ENCODE measurements at places on chromosomes 5 and 9. TPM values are rescaled to one million over a fixed set of nuclear protein-coding genes. Genes with fewer than 3 reads are reported as not detected.

DNA sequence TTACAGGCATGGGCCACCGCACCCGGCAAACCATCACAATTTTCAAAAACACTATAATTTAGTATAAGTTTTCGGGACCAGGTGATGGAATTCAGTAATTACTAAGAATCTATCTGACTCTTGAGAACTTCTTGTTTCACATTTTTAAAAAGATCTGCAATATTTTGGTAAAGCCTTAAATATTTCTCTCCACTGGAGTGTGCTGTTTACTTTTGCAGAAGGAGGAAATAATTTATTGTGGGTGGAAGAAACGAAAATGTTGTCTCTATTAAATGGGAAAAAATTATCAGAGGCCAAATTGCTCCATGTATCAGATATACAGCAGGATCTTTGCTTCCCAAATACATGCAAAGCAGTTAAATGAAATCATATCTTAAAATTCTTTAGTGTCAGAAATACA, 566.8 kb upstream of the CYLC2 start:
- no peak for DNase-seq

DNA sequence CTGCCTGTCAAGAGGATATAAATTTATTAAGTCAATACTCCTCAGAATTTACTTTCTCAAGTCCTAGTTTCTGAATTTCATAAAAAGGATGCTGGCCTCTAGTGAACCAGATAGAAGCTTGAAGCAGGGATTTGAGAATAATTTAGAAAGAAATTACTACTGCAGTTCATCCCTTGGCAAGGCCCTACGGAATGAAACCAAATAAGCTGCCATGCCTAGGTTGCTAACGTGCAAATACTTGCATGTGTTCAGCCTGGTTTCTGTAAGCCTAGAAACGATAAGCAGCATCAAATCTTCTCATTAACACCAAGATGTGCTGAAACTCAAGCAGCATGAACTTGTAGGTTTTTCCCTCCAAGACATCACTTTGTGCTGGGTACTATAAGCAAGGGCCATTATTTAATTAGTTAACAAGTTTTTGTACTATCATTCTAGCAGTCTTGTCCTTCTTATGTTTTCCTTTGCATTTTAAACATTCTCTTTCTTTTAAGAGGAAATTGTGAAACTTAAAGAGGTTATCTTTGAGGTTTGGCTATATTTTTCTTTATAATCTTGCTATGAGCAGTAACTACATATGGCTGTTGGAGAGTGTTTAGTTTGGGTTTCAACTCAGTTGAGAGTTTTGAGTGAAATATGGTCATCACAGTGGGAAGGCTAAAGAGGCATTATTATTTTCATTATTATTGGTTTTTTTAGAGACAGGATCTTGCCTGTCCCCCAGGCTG, 71.8 kb downstream of the ADAMTSL1 start:
- no peak for DNase-seq

- peak; percentile 14 for DNase-seq
These were observed 6.7 kb downstream of the NCBP1 start for GRCh38 chr9:97640325-97640724.

DNA sequence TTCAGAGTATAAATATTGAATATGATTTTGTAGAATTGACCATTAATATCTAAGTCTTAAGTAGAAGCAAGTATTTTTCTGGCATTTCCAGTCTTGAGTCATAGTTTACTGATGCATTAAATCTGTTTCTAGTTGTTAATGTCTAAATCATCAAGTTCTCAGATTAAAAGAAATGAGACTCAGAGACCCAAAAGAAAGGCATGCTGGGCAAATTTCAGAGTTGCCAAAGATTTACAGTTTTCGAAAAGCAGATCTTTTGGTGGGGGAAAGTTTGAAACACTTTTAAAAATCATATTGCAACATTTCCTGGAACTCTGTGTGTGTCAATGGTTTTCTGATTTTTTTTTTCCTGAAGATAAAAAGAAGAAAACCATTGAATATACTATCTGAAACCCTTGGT, 60.9 kb downstream of the ANKRD55 start:
- peak; percentile 70 for DNase-seq

GRCh38 chr9:18490641-18491370, 16.9 kb downstream of the ADAMTSL1 start:
- DNase-seq, result peak; percentile 98

- no peak for DNase-seq
These were observed 353.0 kb upstream of the KLF4 start for GRCh38 chr9:107842530-107842929.

The APBA1 gene
- total RNA-seq, result 4.3 TPM

DNA sequence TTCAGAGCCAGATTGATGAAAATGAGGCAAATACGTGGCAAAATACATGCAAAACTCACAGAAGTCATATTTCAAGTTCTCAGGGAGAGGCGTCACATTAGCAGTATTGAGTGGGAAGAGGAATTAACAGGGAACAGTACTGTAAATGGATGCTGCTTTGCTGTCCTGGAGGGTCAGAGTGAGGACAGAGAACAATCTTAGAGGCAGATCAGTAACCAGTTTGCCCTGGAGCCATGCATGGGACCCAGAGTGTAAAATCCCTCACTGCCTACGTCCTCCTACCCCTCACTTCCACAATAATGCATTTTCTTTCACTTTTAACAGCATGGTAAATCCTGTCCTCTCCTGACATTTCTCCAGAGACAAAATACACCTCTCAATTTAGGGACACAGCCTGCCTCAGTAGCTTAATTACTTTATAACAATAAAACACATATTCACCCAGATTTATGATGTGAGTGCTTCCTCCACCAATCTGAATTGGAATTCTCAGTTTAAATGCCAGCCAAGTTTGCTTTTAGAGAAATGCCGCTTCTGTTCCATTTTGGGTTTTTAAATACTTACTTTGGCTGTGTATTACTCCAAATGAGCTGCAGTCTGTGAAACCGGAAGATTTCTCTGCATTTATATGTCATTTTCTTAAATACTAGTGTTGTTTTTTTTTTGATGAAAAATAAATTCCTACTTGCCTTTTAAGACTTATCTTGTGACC, 70.0 kb downstream of the LMNB1 start:
- DNase-seq, result no peak

DNA sequence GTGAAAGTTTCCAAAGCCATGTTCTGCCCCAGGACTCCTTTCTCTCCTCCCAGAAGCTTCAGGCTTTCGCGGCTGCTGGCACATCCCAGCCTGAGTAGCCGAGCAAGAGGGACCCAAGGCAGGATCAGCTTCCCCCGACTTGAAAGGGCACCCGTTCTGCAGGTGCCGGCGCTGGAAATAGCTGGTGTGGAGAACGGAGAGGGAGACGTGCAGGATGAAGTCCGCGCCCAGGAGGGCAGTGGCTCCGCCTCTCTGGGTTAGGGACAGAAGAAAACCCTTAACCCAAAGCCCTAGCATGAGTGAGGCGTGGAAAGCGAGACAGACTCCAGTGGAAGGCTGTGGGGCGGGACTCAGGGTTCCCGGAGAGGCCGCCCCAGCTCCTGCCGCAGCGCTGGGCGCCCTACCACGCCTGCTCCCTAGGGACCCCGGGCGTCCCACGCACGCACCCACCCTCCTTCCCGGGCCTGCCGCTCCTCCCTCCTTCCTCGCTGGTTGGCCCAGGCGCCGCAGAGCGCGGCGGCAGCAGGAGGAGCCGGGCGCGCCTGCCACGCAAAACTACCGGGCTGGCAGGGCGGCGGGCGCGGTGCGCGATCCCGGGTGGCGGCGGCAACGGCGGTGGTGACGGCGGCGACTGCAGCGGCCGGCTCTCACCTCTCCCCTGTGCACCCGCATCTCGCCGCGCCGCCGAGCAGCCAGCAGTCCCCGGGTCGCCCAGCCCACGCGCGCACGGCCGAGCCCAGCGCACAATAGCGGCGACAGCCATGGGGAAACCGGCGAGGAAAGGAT, at the start of gene SLC1A1:
Gene SLC1A1, plus strand, starts transcription at position 550 of the 786 bp plus-strand sequence. Its CDS starts 212 bp downstream, at position 762.
- DNase-seq, result peak; percentile 83

The SPINK4 gene
- not detected for total RNA-seq

- DNase-seq, result no peak
These were observed 126.4 kb downstream of the CRB2 start for GRCh38 chr9:123482295-123482968.

The GOLGA2 gene
- 121 TPM for total RNA-seq

DNA sequence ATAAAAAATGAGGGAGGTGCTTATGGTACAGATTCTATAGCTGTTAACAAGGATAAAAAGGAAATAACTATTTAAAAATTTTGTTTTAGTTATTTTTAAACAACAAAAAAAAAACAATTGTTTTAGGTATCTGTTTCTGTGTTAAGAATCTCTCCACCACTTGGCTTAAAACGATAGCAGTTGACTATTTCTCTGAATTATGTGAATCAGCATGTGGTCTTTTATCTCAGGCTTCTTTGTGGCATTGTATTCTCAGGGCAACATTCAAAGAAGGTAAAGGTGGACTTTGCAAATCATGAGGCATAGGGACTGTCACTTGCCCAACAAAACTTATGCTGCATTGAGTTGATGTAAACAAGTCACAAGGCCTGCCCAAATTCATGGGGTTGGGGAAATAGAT, 55.2 kb downstream of the ERBIN start:
- DNase-seq, result no peak

GRCh38 chr5:62256161-62257019, 49.6 kb upstream of the KIF2A start:
- no peak for DNase-seq

DNA sequence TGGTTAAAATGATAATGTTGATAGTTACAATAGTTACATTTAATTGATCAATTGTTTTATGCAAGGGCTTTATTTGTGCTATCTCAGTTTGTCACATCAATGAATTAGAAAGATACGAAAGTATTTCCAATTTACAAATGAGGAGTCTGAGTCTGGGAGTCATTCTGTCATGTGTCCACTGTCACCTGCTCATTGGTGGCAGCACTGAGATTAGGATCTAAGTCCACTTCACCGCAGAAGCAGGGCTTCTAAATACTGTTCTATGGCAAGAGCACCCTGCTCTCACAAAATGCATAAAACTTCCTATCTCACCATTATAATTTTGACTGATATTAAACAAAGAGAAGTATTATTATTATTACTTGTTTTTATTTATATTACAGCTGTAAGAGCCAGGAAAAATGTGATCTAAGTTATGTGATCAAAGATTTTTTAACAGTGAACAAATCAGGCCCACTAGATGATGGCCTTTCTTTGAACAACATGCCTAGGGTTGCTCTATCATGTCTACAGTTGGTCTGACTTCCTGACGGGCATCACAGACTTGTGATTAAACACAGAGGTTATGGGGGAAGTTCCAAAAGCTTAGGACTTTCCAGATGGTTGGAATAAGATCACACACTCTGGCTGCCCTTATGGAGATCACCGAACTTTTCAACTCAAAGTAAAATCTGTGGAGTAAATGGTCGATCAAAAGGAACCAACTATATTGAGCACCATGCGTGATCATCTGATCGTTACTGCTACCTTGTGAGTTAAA, 15.1 kb downstream of the TLR4 start:
- DNase-seq, result peak; percentile 15

Measured in GM23248 (cell line).